Dorsolateral prefrontal cortex (tissue), 122 donors: ENCODE measurements at places on chromosomes 4 and X.

GRCh38 chr4:129346734-129347133, 250.8 kb downstream of the C4orf33 start:
- DNase-seq = no peak

DNA sequence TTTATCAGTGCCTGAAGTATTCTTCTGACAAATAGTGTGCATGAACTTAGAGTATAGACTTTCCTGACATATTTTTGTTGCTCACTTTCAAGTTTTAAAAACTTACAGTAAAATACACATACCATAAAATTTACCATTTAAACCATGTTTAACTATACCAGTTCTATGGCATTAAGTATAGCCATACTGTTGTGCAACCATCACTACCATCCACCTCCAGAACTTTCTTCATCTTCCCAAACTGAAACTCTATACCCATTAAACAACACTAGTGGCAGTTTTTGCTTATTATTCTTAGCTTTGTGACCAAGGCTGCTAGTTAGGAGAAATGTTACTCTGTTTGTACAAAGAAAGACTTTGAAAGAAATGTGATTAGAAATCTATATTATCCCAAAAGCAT, 25.8 kb downstream of the ATP7A start:
- DNase-seq = no peak

DNA sequence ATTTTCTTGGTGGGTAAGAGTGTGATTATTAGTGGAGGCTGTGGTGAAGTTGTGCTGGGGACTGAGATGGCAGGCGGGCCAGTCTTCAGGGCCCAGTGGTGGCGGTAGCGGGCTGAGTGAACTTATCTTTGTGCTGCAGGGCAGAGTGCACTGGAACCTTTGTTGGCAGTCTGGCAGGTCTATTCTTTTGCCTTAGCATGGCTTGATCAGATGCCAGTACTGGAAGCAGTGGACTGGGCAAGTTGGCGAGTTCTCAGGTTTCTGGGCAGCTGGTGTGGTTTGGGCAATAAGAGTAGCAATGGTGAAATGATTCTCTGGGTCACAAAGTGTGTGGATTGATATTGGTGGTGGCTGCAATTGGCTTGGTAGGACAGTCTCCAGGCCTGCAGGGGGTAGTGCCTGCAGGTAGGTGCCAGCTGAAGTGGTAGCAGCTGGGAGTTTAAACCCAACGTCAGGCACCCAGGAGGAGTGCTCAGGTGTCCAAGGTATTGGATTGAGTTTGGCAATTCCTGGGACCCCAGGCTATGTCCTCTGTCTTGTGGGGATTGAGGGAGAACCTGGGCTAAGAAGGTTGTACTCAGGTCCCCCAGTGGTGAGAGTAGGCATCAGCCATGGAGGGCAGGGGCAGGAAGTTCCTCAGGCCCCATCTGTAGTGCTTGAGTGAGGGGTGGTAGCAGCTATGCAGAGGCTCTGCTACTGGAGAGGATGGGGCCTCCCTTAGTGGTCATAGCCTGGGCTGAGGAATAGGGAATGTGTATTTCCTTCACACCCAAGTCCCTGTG, 34.9 kb upstream of the SLC25A14 start:
- DNase-seq = no peak

DNA sequence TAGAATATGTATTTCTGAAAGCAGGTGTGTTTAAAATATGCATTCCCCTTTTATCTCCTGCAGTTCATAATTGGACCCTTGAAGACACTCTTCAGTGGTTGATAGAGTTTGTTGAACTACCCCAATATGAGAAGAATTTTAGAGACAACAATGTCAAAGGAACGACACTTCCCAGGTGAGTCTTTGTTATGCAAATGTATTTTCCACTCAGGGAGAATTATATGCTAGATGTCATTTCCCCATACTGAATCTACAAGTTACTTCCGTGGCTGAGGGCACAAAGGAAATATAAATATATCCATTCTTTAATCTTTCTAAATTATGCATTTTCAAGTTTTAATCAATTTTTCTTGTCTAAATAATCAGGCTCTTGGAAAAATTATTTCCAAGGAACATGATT, 134.7 kb downstream of the STIM2 start:
- DNase-seq = no peak

DNA sequence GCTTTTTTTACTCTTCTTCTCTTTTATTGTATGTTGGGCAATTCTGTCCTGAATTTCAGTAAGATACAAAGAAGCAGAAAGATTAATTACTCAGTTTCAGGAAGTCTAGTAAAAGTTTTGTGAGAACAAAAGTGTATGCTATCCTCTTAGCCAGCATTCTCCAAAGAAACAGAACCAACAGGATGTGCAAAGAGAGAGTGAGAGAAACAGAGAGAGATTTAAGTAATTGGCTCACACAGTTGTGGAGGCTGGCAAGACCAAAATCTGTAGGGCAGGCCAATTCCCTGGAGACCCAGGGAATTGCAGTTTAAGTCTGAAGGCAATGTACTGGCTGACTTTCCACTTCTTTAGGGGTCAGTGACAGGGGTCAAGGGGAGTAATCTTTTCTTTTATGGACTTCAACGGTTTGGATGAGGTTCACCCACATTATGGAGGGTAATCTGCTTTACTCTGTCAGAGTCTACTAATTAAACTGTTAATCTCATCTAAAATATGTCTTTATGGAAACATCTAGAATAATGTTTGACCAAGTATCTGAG, 59.2 kb upstream of the SLC39A8 start:
- no peak for DNase-seq

DNA sequence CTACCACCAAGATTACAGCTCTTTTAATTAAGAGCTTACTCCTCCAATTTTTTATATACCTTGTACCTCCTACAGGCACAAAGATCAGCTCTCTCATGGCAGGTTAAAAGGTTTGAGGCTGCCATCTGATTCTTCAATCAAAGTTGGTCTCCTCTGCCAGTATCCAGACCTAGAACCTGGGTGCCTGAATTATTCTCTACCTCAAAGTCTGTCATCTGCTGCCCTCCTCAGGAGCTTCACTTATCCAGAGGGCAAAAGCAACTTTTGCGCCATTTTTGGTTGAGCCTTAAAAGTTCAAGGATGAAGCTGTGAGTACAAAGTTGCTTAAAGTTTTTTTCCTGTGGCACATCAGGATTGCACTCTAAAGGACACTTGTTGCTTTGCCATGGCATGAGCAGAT, 343.7 kb upstream of the PPP1R2C start:
- no peak for DNase-seq
